ENCODE measurements at places on chromosomes 12 and 14.
A peak's percentile ranks its signal among the peaks of the same experiment; 100 is the strongest.

- DNase-seq = no peak
Measured at GRCh38 chr12:47717046-47717442, 8.2 kb downstream of the ENDOU start.

DNA sequence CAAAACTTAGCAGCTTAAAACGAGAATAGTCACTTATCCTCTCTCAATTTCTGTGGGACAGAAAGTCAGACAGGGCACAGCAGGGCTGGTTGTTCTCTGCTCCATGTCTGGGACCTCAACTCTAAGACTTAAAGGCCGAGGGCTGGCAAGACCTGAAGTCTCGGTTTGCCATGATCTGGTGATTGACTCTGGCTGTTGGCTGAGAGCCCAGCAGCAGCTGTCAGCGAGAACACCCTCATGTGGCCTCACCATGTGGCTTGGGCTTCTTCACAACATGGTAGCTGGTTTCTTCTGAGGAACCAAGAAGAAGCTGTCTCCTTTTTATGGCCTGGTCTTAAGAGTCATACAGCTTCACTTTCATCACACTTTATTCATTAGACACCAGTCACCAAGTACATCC is 1.7 kb upstream of the VASH1 start:
- DNase-seq = no peak

GRCh38 chr12:125371033-125371432 is 305.8 kb downstream of the AACS start:
- no peak for DNase-seq

GRCh38 chr14:28057359-28058296 is 709.0 kb upstream of the FOXG1 start:
- no peak for DNase-seq

GRCh38 chr14:22487941-22488340 is 101.1 kb downstream of the DAD1 start:
- DNase-seq = no peak

GRCh38 chr12:94109160-94109559 is 39.2 kb upstream of the PLXNC1 start:
- peak; percentile 18 for DNase-seq

GRCh38 chr14:105223260-105223659 is 25.1 kb upstream of the BTBD6 start:
- DNase-seq = no peak

DNA sequence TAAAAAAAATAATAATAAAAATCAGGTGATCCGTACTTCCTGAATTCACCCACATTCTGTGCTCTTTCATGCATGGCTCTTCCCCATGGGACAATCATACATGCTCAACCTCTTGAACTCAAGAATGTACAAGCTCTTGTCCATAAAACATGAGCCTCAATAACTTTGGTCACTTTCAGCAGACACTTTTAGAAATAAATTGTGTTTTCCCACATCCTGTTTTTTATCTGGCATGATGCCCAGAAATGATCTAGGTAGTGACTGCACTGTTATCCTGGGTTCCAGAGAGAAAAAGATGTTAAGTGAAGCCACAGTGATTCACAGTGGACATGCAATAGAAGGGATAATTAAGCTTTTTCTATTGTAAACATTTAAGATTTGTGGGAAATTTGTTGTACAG is 537.6 kb upstream of the TMEM132C start:
- no peak for DNase-seq

GRCh38 chr14:36097356-36097755 is 79.2 kb downstream of the PTCSC3 start:
- DNase-seq = no peak

DNA sequence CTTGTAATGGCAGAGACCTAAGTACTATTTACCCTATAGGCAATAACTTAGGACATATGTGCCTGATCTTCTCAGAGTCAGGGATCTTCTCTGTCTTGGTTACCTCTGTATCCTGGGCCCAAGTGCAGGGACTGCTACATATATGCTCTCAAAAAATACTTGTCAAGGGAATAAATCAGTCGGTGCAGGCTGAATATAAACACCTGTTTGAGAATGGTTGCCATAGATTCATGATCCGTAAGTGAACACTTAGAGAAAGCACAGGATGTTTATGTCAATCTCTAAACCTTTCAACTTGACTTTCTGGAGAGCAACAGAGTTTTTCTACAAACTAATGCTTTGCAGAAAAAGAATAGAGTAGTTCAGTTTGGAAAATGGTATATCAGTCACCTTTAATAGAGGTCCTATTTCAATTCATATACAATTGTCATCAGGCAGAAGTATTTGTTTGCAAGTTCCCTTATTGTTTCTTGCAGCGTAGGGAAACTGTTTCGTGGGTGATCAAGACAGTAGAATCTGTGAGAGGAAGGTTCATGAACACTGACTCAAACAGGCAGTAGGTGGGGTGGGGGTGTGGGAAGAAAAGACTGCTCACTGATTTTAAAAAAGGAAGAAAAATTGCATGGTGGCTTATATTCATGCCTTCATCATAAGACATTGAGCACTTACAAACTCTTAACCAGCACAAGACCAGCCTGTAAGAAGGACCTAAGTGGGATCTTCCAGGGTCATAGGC is 6.0 kb upstream of the UBE2N start:
- no peak for DNase-seq

GRCh38 chr14:51787352-51787751 is 73.1 kb upstream of the GNG2 start:
- DNase-seq = no peak

DNA sequence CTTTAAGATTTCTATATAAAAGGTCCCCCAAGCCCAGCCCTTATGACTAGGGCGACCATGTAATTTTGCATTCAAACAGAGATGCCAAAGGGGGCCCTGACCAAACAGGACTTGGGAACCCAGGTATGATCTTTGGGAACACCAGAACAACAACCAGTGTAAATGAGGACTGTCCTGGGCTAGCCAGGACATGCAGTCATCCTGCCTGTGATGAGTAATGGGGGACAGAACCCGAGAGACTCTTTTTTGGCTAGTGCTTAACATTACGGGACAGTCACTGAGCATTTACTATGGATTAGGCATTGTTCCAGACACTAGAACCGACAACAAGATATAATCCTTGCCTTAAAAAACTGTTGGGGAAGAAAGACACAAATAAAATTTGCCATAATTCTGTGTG is 337.3 kb downstream of the CACNA1C start:
- no peak for DNase-seq

DNA sequence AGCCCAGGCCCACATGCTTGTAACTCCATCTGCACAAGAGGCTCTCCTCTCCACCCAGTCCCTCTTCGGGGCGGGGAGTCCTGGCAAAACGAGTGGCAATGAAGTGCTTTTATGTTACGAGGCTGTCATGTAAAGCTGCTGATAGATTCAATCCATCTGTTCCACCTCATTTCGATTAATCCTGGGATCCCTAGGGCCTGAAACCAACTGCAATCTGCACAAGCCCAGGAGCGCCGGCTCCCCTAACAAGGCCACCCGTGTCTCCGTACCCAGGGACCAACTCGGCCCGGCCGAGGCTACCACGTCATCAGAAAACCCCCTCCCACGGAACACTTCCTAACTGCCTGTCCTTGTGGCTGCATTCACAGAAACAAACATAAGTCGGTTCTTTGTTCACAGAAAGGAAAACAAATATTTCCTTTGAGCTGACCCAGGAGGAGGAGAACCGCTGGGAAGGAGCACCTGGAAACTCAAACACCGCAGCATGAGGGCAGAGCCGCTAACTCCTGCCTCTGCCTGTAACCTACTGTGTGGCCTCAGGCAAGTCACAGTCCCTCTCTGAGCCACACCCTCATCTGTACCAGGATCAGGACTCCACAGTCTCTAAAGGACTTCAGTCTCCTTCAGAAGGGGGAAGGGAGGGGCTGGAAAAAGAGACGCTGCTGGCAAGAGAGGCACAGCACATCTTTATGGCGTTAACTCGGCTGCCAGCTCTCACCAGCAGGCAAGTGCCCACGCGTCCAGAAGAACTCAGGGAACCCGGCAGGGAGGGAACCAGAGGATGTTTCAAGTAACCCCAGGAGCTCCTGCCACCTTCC is 47.8 kb downstream of the CCDC88C start:
- no peak for DNase-seq

DNA sequence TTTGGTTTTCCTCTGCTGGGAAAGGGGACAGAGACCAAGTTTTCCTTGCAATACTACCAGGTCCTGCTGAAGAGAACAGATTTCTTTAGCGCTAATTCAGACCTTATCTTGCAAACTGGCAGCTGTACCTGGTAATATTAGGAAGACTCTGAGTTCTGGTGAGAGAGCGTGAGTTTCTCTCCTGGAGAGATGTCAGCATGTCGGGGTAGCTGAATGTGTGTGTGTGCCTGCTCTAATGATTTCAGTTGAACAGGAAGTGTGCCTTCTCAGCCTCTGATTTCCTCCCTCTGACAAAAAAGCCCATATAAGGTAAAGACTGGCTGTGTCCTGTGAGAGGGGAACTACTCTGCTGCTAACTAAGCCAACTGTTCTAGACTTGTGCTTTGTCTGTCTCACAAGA is 10.3 kb upstream of the ERP27 start:
- no peak for DNase-seq

DNA sequence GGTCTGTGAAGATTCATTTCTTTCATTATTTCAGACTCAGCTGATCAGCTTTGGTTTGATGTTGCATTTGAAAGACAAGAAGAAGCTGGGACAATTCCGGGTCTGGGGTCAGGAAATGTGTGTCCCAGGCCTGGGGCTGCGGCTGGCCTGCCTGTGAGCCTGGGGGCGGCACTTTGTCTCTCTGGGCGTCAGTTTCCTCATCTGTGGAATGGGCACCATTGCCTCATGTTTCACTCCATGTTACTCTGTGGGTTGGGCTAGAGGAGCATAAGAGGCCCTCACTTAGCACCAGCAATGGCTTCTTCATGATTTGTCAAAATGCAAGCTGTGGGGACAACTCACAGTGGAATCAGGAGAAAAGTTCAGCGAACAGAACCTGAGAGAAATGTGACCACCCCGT is 570.1 kb downstream of the VRK1 start:
- DNase-seq = no peak

GRCh38 chr12:118022728-118023109 is 6.2 kb downstream of the RFC5 start:
- no peak for DNase-seq

- no peak for DNase-seq
Measured at GRCh38 chr12:5586201-5586600, 154.3 kb downstream of the NTF3 start.

DNA sequence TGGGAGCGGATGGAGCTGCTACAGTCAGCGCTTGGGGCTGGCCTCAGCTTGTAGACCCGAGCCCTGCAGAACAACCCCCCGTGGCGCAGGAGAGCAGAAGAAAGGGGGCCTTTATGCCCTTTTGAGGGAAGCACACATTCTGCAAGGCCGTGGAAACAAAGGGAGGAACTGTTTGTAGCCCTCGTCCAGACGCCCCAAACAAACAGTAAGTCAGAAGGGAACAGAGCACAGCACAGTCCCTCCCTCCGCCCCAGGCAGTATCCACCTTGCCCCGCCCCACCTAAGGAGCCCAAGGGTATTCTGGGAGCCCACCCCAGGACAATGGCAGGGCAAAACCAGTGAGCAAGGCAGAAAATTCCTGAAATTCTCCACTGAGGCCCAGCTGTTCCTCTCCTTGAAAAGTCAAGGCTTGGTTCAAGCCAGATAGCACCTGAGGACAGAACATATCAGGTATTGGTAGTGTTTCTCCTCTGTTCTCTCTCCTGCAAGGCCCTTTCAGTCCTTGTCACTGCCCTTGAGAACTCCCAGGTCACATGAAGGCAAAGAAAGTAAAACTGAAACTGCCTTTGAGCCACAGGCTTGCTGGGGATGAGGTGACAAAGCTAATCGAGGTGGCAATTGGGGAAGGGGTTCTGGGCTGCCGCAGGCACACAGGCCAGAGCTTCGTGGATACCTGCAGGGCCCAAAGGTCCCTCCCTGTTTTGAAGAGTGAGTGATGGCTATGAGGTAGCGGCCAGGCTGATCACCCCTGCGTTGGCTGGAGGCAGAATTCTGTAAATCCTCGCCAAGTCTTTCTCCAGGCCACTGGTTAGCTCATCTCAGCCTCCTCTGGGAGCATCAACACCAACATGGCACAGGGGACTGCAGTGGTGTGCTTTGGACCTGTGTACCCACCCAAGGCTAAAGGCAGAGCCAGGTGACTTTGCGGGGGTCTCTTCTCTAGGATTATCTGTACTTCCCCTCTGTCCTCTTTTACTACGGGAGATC is 499 bp downstream of the DGLUCY start:
- DNase-seq = peak; percentile 73

DNA sequence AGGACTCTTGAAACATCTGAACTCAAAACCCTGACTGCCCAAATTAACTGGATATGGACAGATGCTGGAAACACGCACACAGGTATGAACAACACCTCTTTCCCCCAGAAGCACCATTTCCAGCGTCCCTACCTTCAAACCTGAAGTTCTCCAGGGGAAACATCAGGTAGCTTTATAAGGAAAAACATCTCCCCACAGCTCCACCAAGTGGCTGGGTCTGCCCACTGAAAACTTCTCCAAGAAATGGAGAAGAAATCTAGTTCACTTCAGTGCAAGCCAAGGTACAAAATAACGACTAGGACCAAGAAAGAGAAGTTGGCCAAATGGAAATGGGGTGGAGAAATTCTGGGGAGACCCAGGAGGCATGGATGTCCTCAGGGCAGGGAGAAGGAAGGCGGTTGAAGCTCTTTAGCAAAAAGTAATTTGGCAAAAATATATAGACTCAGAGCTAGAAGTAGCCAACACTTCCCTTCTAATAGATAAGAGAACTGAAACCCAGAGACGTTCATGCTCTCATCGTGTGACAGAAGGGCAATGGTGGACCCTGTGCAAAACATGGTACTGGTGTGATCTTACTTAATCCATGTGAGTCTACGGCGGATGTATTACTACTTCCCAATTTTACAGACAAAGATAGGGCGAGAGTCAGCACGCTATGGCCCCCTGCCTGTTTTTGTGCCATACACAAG is 10.5 kb upstream of the NUAK1 start:
- DNase-seq = no peak

DNA sequence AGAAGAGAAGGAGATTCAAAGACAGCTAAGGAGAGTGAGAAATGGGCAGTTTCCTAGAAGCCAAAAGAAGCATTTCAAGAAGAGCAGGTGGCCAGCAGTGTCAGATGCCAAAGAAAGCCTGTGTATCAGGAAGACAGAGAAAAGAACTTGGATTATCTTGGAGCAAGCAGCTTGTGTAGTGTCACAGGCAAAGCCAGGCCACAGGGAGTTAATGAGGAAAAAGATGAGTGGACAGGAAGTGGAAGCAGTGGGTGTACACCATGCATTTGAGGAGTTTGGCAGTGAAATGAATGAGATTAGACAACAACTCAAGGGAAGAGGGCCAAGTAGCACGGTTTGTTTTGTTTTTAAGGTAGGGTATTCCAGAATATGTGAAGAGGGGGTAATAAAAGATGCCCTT is 5.6 kb upstream of the MYH7 start:
- no peak for DNase-seq
